ENCODE measurements at places on chromosomes 3 and 15.

GRCh38 chr15:60966316-60966715 lies 262.8 kb downstream of the RORA start:
- no peak for DNase-seq

GRCh38 chr3:55505776-55506175 lies 18.7 kb upstream of the WNT5A start:
- no peak for DNase-seq

DNA sequence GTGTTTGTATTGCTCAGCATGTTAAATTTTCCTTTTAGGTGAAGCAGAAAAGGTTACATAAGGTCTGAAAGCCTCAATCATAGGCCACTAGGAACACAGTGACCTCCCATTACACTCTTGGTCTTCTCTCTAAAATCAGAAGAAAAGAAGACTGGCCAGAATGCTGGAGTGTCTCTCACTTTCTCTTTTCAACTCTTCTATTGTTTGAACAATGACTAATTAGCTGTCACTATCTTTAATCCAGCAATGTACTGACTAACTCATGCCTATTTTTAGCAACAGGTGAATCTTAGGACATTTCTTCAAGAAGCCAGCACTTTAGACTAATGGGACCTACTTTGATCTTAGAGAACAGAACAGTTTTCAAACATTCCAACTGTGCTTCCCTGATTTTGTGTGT lies 142.8 kb downstream of the TGFBR2 start:
- no peak for DNase-seq

- DNase-seq = no peak
Observed at GRCh38 chr3:152961323-152961722, 126.4 kb downstream of the P2RY1 start.

DNA sequence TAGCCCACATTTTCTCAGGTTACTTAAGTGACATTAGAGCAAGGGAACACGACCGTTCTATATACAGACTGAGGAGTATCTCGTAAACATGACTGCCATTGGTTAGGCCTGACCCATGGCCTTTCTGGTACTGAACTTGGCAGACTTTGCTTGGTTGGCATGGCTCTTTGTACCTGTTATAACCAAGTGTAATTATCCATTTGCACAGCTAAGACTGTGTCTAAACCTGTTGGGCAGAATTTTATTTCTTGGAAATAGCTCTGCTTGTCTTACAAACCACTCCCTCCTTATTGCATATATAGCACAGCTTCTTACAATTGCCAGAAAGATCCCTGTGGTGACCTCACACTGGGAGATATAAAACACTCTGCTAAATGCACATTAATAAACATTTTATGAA lies 106.9 kb downstream of the P2RY1 start:
- DNase-seq = no peak

DNA sequence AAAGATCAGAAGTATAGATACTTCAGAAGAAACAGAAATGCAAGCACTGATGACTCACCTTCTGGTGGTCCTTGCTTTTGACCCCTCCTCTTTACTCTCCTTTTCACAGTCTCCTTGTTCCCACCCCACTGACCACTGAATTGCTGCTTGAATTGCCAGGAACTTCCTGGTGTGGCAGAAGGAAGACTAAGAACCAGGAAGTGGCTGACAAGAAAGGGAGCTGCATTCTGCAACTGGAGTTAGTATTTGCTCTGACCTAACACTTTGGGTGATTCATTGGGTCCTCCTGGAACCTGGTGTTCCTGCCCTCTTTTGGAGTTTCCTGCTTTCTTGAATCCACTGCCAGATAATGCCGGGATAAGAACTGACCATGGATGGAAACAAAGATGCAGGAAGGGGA lies 23.0 kb downstream of the KY start:
- no peak for DNase-seq

DNA sequence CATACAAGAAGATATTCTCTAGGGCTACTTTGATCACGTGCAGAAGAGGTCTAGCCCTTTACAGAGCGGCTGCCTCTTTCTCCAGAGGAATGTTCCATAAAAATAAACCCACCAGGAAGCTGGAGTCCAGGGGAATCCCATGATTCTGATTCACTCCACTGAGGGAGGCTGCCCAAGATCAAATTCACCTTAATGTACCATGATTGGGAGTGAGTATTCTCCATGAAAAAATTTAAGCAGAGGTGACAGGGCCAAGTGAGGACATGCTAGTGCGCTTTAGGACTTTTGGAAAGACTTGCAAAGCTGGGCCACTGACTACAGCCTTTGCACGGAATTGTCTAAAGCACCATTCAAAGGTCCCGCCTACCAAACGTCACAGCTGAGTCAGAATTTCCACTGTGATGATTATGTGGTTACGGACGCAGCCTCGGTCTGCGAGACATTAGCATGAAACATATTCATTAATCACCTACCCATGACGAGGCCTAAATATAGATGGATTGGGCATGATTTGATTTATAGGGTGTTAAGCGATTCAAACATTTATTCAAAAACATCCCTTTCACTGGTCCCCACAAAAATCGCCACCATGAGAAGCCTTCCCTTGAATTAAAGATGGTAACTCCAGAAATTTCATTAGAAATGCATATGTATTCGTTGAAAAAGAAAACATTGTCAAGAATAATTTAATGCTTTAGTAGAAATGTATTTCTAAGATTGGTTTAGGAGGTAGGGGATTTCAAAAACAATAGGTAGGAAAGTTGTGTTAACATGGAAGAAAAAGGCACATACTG lies 152.6 kb downstream of the GREM1 start:
- no peak for DNase-seq

- no peak for DNase-seq
Observed at GRCh38 chr15:57306944-57307411, 69.3 kb upstream of the CGNL1 start.

- DNase-seq = no peak
Observed at GRCh38 chr3:196688349-196688748, 23.7 kb downstream of the CEP19 start.

DNA sequence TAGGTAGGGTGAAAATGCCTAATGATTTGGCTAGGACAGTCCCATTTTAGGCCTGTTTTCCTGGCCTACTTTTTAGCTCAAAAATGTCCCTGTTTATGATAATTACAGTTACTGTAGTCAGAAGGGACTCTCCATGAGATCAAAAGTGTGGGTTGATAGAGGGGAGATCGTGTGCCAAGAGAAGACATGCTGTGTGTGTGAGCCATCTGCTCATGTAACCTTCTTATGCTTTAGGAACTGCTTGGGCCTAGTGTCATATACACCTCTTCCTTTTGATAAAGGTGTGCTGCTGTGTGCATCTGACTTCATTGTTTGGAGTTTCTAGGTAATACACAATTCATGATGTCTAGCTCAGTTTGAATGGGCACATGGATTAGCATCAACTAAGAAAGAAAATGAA lies 786.5 kb downstream of the PDCD6IP start:
- no peak for DNase-seq

- DNase-seq = no peak
Observed at GRCh38 chr15:79042213-79042928, 48.2 kb downstream of the RASGRF1 start.

GRCh38 chr15:100772892-100773520 lies 106.6 kb upstream of the ALDH1A3 start:
- no peak for DNase-seq

GRCh38 chr3:104846270-104846669 lies 520.4 kb upstream of the ALCAM start:
- no peak for DNase-seq

GRCh38 chr15:57221134-57221533 lies 155.2 kb upstream of the CGNL1 start:
- no peak for DNase-seq

DNA sequence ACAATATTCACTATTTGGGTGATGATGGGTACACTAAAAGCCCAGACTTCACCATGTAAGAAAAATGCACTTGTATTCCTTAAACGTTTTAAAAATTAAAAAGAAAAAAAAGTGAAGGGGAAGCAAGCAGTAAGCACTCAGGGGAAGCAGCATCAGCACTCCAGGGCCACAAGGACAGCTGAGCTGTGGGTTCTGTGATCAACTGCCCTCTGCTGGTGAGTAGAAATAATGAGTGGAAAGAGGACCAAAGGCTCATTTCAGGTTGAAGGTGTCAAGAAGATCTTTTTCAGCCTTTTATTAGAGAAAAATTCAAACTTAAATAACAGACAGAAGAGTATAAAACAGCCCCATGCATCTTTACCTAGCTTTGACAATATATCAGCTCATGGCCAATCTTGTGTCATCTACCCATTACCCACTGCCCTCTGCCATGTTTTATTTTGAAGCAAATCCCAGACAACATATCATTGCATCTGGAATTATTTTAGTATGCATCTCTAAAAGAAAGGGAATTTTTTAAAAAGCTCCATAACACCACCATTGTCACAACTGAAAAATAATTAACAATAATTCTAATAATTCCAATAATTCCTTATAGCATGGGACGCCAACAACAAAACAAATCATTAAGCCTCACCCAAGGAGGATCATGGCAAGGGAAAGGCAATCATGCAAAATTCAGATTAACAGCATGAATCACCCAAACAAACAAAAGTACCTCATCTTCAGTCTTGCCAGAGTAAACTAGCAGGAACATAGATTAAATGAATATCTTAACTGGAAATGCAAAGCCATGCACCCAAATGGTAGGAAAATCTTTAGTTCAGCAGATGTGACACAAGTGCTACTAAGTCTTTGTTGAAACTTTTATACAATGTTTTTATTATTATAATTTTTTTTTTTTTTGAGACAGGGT lies 42.5 kb downstream of the TAMM41 start:
- DNase-seq = peak; percentile 72

DNA sequence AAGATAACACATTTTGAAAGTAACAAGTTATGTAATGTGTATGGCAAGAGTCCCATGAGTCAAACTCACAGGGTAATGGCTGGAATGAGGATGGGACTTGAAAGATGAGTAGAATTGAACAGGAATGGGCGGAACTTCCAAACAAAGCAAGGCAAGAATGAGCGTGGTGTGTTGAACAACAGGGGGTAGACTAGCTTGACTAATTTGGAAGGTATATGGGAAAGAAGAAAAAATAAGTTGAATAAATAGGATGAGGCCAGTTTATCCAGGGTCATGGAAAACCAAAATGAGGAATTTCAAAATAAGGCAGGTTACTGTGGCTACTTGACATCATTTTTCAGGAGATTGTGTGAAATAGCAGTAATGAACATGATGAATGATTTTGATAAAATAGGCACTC lies 2.5 kb upstream of the DPH6 start:
- no peak for DNase-seq

GRCh38 chr3:157531771-157532170 lies 28.6 kb upstream of the VEPH1 start:
- DNase-seq = no peak

- no peak for DNase-seq
Observed at GRCh38 chr15:69145694-69146492, 14.5 kb upstream of the GLCE start.

DNA sequence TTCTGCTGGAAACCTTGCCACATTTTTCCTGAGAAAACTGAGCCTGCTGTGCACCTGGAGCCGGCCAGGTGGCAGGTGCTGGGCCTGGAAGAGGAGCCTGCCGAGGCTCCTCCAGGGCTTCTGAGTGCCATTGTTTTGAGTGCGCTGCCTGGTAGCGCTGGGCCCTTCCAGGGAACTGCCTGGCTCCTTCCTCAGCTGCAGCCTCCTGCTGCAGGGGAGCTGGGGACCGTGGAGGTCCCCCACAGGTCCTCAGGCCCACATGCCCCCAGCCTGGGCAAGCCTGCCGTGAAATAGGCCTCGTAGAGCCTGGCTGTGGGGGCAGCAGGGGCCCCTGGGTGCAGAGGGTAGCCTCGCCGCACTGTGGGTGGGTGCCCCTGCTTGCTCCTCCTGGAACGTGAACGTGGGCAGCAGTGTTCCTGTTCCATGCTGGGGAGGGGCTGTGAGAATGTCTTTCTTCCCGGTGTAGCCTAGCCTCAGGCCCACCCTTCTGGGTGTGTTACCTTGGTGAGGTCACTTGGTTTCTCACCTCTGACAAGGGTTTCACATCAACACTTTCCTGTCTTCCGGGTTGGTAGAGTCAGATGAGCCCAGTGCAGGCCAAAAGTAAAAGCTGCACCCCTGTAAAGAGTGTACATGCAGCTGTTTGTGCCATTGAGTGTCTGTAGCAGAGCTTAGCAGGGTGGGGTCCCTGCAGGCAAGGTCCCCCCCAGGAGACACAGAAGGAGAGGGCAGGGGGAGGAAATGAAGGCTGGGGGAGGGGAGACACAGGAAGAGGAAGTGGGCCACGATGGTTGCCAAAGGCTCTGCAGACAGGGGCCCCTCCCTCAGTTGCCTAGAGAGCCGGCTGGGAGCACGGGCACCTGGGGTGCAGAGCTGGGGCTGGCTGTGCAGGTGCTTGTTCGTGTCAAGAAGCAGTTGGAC lies 34.5 kb downstream of the KLF13 start:
- peak; percentile 74 for DNase-seq

DNA sequence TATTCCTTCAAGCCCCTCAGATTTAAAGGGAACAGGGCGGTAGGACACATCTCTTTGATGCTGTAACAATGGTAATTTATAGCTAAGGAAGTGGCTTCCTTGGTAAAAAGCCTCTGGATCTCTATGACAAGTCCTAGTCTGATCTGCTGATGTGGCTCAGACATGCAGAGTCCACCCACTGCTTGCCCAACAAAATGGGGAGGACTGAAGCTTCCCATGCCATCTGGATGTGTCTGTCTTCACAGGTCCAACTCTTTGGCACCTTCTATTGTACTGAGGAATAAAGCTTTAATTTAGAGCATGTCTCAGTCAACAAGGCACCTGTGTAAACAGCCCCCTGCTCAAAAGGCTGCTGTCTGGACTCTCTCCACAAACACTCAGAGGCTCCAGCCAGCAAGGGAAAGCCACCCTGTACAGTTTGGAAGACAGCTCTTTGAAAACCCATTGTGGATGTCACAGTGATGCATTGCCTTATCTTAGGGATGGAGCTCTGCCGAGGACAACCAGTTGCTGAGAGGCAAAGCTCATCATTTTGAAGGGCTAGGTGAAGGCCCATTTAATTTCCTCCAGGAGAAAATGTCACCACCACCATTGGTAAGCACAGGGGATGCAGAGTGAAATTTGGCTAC lies 348.6 kb upstream of the GRM7 start:
- DNase-seq = no peak

DNA sequence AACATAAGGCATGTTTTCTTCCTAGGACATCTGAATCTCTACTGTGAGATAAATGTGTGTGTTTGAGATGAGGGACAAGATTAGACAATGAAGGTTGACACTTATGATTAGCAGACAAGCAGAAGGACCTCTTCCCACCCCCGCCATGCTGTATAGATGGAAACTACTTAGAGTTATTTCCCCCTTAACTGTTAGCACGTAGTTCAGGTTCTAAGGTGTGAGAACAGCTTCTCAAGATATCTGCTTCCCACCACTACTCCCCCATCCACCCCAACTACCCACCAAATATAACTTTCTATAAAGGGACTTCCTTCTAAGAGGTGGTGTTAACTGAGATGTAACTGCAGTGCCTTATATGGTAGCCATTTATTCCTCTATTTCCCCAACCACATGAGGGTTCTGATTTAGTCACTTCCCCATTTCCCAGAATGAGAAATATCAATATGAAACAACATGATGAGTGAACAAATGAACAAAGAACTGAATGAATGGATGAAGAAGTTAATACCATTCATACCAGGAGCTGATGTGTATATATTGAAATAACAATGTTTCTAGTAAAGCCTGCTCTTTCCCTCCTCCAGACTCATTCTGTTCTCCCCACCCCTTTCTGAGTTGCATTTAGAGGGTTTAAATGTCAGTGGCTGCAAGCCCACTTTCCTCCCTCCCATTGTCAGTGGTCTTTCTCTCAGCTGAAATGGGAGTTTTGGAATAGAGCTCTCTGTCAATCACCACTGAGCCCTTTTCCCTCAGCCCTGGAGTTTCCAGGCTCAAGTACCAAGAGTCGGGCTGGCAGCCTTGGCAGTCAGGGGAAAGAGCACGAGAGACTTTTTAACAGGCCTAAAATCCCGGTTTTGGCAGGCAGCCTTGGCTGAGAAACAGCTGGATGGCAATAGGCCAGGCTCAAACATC lies 7.7 kb upstream of the RFTN1 start:
- peak; percentile 35 for DNase-seq

- DNase-seq = no peak
Observed at GRCh38 chr3:71779674-71780377, 5.1 kb downstream of the PROK2 start.

All from CD4-positive, CD25-positive, alpha-beta regulatory T cell (primary cell).